ENCODE measurements at places on chromosomes 4 and X.

DNA sequence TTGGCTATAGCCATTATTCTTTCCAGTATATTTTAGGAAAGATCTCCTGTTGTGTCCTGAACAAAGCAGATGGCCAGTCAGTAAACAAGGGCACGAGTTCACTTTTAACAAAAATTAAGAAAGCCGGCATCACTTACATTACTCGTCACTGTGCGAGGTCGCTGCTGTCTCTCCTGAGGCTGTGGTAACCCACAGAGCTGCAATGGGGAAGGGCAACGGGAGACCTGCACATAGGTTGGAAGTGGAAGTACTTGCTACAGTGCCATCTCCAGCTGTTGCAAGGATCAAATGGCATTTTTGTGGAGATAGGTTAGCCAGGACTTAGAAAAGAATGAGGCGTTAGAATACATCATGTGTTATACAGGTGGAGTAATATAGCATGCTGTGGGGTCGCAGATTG is 132.2 kb downstream of the KLHL8 start:
- no peak for DNase-seq

DNA sequence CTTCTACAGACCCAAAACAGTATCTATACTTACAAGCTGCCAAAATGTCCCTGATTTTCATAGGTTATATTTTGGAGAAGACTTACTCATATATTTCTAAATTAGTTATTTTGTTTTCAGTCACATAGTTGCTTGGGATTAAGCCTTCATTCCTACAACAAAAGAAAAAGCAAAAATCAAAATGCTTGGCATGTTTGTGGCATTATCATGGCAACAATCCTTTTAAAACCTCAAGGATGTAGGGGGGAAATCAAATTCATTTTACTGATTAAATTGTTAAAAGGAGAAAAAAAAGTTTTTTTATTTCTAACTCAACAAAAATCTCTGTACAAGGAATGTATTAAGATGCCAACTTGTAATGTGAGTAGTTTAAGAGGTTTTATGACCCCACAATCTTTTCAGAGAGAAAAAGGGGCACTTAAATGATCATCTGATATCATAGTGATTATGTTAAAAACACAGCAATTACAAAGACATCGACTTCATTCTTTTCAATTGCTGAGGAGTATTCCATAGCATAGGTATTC is 23.5 kb downstream of the TXK start:
- no peak for DNase-seq

GRCh38 chr4:94934201-94934600 is 176.4 kb downstream of the BMPR1B start:
- DNase-seq: no peak

- no peak for DNase-seq
Measured at GRCh38 chr4:156298230-156298629, 344.6 kb upstream of the CTSO start.

GRCh38 chrX:78659955-78660354 is 827 bp upstream of the RTL3 start:
- DNase-seq: no peak
